CD4-positive, alpha-beta T cell treated with Interleukin-12 subunit alpha and Interleukin-12 subunit beta, for 1 hour (primary cell): ENCODE measurements at places on chromosomes 5 and 9.
A peak's percentile ranks its signal among the peaks of the same experiment; 100 is the strongest.

DNA sequence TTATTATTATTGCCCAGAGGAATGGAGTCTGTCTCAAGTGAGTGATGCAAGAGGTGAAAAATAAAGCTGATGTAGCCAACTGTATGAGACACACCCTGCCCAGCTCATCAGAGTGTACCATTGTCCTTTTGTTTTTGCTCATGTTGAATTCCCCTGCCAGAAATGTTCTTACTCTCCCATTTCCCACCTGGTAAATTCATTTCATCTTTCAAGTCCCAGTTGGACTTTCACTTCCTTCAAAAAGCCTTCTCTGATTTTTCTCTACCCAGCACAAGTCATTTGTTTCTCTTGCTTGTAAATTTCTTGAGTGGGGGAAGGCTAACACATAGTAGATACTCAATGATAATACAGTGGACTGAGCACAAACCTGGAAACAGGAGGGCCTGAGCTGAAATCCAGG, 394.5 kb upstream of the ZNF462 start:
- no peak for DNase-seq

GRCh38 chr9:7479300-7479699, 320.3 kb downstream of the DMAC1 start:
- no peak for DNase-seq

- DNase-seq: no peak
These were observed 17.2 kb upstream of the THG1L start for GRCh38 chr5:157713830-157714595.

DNA sequence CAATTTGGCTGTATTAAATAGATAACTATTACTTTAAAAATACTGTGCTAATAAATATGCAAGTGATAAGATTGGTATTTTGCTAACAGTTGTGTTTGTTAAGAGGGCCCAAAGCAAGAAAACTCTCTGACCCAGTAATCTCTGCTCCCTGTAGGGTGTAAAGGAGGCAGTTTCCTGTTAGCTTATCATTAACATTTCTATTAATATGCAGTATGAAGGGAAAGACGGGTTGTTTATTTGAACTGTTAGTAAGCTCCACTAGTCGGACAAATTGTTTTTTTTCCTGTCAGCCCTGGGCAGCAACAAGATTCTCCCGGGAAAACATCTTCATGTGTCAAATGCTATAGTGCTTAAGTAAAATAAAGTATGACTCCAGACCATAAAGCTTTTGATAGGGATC, 35.6 kb downstream of the ERP44 start:
- no peak for DNase-seq

DNA sequence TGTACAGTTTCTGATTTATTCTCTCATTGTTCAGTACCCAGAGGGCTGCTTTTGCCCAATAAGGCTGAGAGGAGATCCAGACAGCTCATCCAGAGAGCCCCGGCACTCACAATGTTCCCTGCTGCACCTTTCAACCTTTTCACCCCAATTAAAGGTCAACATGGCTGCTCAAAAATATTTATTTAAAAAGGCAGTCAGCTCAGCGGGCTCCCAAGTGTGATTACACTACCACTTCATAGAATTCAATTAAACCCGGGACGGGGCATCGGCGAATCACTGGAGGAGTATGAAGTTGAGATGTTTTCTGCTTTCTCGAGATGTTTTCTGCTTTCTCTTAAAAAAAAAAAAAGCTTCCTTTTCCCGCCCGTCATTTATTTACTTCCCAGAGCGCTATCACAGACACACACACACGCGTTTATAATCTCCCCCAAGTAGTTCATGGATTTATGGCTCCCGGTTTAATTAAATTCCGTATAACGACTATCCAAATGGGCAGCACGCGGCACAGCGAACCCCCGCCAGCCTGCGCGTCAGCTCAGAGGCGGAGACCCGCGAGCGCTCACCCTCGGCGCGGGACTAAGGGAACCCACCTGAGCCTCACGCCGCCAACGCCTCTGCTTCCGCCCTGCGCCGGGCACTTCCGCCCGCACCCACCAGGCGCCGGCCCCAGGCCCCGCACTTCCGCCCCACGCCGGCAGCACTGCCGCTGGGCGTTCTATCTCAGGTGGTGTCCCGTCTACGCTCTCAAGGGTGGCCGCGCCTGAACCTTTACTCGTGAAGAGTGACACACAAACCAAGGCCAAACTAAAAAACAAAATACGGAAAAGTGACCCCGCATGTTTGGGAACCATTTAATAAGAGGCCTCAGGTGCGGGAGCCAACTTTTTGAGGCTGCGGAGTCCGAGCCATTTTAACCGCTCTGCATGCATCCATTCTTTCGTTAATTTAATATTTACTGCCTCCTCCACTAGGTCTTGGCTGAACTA, at the start of gene C5orf63:
Gene C5orf63, minus strand, starts transcription at position 642 of the 986 bp plus-strand sequence. CDS start 14,507 bp downstream, outside the sequence.
- peak; percentile 74 for DNase-seq
